HAP-1 (cell line): ENCODE measurements at places on chromosomes 3 and 15.

GRCh38 chr3:116084999-116085791 lies 360.1 kb downstream of the LSAMP start:
- no peak for DNase-seq

DNA sequence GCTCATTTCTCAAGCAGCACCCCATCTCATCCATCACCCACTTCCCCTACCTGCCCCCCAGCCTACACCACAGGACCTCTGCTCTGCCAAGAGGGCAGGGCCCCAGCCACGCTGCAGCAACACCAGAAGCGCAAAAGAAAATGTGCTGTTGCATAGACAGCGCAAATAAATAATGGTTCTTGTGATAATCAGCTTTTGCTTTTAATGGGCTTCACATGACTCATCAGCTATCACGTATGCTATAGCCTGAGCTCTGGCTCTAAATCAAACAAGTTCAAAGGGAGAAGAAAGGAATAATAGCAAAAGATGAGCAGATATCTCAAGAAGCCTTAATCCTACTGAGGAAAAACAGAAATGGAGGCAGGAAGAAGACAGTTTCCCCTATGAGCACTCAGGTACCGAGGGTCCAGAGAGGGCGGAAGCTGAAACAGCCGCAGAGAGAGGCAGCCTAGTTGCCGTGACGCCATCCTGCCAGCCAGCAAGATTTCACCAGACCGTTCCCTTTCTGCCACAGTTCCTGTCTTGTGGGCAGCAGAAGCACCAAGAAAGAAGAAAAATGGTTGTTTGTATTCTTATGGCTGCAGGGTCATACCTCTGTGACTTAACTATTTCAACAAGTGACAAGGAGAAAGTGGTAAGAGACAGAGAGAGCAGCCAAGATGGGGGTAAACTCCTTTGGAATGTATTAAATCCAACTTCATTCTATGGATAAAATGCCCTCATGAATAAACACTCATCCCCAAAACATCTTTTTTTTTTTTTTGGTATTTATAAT lies 22.0 kb downstream of the RAB27A start:
- no peak for DNase-seq

DNA sequence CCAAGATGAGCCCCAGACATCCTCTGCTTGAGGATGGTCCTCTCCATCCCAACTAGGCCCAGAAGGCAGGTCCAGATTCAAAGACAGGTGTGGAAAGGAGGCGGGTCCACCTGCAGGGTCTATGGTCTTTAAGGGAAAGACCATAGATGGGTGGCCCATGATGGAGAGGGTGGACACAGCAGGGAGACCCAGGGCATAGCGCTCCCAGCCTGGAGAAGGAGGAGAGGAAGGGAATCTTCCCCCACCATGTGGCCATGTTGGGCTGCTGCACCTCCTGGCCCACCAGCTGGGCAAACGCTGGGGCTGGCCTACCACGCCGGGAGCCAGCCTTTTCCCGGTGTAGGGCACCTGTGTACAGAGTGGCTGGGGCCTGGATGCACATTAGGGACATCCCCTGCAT lies 265.2 kb upstream of the TLE3 start:
- peak; percentile 62 for DNase-seq

DNA sequence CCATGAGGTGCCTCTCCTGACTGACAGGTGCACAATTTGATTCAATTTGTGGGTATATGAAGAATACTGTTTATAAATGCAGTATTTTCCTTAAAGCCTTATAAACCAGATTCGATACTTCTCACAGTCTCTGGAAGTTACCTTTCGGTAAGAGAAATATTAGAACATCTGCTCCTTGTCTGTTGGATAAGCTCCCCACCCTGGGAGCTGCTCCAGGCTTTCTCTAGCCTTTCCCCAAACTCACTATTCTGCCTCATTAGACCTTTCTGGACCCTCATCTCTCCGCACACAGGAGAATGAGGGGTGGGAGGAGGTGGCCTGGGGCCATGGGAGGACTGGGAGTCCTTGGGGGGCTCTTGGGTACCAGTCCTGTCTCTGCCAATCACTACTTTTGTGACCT lies 59.8 kb upstream of the TBC1D21 start:
- DNase-seq = no peak

DNA sequence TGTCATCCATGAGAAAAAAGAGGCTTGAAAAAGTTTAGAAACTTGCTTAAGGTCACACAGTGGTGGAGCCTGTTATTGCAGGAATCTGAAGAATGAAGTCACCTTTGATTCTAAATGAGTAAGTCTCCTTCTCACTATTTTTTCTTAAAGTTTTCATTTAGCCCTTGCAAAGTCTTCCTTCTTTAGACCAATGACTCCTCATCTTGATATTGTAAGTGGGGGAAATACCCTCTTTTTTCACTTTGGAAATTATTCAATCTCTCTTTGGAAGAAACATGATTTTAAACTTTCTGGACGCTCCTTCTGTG lies 787 bp upstream of the SLMAP start:
- DNase-seq = peak; percentile 76

DNA sequence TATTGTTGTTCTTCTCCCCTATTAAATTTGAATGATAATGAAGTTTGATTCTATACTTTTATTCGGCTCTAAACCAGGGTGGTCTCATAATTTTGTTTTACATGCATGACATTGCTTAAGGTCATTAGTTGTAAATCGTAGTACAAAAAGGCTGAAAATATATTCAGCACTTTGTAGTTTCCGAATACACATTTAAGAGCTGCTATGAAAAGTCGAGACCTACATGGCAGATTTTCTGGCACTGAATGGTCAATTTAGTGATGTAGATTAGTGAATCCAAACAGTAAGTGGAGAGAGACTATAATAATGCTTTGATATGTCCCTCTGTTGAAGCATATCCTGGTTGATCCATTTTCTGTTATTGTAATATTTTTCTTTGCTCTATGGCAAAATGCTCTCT lies 254.0 kb upstream of the SOX2 start:
- peak; percentile 35 for DNase-seq

DNA sequence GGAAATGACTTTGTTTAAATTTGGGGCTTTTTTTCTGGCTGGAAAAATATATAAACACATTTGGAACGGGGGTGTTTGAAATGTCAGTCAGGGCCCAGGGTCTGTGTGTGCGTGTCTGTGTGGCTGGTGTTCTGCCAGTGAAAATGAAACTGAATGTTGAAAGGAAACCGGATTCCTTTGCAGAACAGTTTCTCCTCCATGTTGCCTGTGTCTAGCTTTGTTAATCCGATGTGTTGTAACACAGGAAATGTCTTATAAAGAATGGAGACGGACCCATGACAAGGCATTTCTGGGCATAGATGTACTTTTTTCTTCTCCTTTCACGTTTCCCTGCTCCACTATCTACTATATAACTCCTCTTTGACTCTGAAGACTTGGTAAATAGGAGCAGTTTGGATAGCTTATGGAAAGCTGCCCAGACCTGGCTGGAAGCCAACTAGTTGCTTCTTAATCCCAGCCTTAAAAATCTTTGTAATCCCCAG lies 2.8 kb downstream of the SQOR start:
- DNase-seq = peak; percentile 68

DNA sequence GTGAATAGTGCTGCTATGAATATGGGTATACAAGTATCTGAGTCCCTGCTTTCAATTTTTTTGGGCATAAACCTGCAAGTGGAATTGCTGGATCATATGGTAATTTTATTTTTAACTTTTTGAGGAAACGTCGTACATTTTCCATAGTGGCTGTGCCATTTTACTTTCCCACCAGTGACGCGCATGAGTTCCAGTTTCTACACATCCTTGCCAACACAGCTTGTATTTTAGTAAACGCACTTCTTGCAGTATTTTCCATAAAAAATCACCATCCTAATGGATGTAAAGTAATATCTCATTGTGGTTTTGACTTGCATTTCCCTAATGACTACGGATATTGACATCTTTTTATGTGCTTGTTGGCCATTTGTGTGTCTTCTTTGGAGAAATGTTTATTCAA lies 105.0 kb downstream of the NFKBIZ start:
- DNase-seq = no peak

DNA sequence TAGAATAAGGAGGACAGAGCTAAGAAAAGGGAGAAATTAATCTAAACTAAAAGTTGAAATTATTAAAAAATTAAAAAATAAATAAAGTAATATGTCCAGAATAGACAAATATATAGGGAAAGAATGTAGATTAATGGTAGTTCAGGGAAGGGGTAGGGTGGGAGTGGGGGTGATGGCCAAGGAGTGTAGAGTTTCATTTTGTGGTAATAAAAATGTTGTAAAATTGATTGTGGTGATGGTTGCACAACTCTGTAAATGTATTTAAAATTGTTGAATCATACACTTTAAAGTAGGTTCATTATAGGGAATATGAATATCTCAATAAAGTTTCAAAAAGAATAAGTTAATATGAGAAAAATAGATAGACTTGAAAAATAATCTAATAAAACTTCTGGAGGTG lies 21.0 kb upstream of the FNDC3B start:
- DNase-seq = no peak

DNA sequence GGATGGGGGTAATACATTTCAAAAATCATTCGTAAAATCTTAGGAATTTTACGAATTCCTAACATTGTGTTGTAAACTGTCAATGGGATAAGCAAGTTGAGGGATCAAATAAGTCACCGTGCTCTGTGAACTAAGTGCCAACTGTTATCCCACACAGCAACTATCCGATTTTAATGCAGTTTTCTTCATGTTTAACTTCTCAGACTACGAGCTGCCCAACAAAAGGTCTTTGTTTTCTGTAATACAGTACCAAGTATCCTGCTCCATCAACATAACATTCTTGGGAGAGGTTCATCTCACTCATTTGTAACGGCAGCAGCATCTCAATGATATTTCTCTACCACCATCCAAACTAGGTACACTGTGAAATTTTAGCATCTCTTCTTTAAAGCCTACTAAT lies 654.1 kb upstream of the LMCD1 start:
- DNase-seq = no peak

DNA sequence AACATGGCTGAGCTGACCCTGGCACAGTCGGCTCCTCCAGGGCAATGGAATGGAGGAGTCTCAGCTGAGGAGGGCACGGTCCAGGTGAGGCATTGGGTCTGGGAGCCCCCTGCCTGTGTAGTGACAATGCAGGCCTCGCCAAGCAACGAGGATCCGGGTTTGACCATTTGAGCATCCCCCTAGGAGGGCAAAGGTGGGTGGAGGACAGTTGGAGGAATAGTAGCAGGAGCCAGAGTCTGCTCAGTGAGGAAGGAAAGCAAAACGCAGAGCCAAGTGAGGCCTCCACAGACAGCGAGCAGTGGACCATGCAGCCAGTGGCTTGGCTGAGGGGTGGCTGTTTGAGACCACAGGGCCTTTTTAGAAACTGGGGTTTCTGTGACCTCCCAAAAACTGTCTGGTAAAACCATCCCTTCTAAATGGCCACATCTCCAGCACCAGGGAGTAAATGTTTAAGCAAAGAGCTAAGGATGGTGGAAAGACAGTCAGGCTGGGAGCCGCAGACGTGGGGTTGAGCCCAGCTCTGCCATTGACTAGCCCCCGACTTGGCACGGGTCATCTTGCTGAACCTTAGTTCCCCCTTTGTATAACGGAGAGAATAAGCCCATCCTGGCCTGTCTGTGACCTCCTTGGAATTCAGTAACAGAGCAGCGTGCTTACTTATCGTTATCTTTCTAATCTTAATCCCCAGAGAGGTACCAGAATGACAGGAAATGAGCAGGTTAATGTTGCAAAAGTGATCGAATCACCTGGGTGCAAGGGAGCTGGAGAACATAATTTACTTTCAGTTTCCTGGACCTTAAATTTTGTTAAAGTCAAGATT lies 46.8 kb downstream of the CMTM6 start:
- no peak for DNase-seq

GRCh38 chr3:137020315-137020714 lies 62.5 kb downstream of the IL20RB start:
- DNase-seq = no peak

- DNase-seq = no peak
These were observed 101.6 kb downstream of the MAGI1 start for GRCh38 chr3:65936908-65937638.

DNA sequence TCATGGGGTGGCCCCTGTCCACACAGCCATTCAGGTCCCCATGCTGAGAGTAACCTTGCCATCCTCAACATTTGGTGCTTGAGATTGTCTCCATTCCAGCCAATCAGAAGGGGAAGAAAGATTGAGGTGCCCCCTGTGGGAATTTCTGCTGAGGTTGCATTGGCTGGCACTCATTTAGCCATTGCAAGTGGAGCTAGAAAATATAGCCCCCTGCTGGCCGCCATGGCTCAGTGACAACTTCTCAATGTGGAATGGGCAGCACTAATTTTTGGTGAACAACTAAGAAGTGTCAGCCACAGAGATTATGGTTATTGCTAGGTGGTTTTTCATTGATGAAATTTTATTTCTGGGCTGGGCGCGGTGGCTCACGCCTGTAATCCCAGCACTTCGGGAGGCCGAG lies 22.0 kb downstream of the COL6A6 start:
- DNase-seq = peak; percentile 71

GRCh38 chr15:55408012-55408928 lies at the start of the genes CCPG1 and PIERCE2:
TSS of gene CCPG1 (minus strand) at chr15:55408359. CDS start at chr15:55389424, 18,935 bp downstream.
TSS of gene PIERCE2 (plus strand) at chr15:55408495. CDS start at chr15:55408769, 274 bp downstream.
- peak; percentile 99 for DNase-seq

DNA sequence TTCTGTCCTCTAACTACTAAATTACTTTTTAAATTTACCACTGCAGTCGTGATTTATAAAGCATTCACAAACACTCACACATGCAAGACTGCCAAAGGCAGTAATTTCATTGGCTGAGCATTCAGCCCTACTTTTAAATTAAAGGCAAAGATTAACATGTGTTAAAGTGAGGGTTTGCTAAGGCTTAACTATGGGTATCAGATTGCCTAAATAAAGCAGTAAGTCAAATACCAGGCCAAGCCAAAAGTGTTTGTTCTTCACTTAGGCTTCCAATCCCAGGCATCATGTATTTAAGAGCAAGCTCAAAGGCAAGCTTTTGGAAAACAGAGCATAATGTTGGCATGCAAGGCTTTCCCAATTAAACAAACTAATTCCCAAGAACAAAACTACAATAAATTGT lies 187.3 kb downstream of the SUCNR1 start:
- no peak for DNase-seq

DNA sequence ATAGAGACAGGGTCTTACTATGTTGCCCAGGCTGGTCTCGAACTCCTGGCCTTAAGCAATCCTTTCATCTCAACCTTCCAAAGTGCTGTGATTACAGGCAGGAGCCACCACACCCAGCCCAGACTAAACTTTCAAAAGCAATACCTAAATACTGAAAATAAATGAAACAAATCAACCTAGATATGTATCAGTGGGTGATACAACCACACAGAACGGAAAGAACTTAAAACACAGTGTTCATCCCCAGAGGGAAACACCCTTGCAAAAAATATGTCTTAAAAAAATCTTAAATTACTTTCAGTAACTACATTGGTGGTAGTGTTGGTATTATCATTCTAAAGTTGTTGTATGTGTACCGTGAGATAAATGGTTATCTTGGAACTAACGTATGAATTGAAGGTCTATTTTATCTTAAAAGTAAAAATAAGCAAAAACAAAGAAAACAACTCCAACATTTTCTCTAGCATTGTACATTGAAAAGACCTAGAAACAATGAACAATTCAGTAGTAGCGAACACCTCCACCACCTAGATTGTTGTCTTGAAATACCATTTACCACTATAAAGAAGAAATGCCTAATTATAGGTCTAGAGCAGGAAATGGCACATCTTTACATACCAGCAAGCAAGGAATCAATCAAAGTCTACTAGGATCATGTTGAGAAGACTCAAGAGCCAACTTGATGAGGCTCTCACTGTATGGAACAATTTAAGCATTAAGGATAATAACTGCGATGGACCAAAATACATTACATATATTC lies 24.7 kb downstream of the SLTM start:
- DNase-seq = no peak

- no peak for DNase-seq
These were observed 835 bp upstream of the TTLL3 start for GRCh38 chr3:9809239-9809614.

GRCh38 chr3:50345586-50346234 lies at the start of gene ZMYND10:
TSS of gene ZMYND10 (minus strand) at chr3:50345732. CDS start at chr3:50345579, 153 bp downstream.
- no peak for DNase-seq

GRCh38 chr3:141659821-141660613 lies 78.1 kb upstream of the RNF7 start:
- DNase-seq = peak; percentile 44
